CD4-positive, alpha-beta T cell treated with Interleukin-10 for 1 hour (primary cell): ENCODE measurements at places on chromosomes 6 and 20.

DNA sequence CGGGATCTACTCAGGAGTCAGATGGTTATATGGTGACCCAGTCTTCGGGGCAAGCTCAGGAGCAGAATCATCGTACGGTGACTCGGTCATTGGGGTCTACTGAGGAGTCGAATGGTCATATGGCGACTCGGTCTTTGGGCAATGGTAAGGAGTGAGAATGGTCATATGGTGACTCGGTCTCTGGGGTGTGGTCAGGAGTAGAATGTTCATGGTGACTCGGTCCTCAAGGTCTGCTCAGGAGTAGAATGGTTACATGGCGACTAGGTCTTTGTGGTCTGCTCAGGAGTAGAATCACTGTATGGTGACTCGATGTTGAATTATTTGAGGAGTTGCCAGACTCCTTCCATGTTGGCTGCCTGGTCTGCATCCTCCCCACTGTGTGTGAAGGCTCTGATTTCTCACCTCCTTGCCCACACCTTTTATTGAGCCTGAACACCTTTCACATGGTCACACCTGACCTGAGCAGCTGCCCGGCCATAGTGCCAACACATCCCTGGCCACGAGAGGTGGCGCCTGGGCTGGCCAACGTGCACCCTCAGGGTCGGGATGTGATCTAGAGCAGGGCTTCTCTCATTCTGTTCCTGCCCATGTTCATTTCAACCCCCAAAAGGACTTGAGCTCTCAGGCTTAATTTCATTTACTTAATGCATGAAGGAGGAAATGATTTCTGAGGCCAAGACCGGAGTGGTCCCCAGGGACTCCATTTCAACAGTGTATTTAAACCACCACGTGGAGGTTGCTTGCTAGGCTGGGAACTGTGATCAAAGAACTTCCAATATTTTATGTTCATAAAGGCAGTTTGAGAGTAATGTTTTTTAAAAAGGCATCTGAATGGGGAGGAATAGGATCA, 119.5 kb downstream of the PHACTR3 start:
- no peak for DNase-seq

DNA sequence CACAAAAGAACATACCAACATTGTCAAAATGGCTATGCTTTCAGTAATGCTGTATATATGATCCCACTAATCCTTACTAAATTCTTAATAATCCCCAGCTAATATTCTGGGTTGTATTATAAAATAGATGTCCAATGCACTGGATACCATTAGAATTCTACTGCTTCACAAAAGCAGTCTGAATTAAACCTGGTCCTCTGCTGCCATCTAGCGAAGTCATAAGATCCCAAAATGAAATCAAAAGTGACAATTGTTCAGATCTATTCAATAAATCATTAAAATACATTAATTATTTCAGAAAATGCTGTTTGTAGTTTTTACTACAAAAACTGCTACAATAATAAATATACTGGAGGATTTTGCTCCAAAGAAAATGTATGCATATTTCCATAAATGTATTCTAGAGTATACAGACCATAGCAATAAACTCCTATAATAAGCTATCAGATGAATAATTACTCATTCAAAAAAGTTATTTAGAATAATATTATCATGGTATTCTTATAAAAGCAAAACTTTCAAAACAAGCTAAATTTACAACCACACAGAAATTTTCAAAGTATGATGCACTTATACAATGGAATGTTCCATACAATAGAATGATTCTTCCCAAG, 92.6 kb downstream of the RNGTT start:
- DNase-seq: peak; percentile 69

GRCh38 chr6:110075406-110075805, 97.3 kb downstream of the GPR6 start:
- no peak for DNase-seq

DNA sequence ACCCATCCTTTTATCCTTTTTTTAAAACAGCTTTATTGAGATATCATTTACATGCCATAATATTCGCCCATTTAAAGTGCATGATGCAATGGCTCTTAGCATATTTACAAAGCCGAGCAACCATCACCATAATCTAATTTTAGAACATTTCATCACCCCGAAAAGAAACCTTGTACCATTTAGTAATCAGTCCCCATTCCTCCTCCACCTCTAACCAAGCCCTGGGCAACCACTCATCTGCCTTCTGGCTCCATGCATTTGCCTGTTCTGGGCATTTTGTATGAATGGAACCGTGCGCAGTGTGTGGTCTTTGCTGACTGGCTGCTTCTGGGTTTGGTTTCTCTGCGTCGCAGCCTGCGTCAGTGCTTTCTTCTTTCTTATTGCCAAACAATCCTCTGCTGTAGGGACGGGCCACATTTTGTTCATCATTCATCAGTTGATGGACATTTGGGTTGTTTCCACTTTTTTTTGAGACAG, 10.2 kb upstream of the EEF1A2 start:
- DNase-seq: no peak

DNA sequence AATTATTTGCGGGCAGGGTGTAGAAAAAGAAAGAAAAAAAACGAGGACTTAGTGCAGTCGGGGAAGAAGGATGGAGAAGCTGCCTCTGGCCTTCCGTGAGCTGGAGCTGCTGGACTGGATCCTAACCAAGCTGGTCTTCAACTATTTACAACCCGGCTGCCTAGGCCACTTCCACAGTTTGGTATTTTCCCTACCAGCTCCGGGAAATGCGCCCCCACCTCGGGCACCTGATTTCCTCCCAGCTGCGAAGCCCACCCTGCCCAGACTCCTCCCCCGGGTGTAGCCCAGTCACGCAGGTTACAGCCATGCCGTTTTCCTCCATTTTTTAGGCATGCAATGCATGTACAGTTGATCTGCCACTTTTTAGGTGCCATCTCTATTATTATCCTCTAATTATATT, 21.2 kb downstream of the THEMIS start:
- DNase-seq: peak; percentile 47
